ENCODE measurements at places on chromosomes 13 and 19.

- DNase-seq = no peak
Observed at GRCh38 chr13:19985219-19985556, 26.7 kb downstream of the ZMYM2 start.

DNA sequence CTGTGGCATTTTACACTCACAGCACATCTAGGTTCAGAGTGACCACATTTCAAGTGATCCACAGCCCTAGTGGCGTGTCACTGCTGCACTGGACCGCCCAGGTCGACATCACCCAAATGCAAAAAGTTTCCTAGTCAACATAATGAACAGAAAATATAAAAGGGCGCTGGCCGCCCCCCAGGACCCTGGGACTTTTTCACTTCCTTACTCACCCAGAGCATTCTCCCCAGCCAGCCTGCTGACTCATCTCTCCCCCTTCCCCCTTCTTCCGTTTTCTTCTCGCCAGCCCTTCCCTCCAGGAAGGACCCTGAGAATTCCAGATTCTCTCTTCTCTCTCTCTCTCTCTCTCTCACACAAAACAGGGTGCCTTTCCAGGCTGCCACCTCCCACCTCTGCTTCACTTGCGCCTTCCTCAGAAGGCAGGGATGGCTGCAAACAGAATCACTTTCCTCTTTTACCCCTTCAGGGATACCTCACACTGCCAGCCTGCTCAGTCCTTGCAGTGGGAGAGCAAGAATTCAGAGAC is 21.0 kb upstream of the GRWD1 start:
- no peak for DNase-seq

DNA sequence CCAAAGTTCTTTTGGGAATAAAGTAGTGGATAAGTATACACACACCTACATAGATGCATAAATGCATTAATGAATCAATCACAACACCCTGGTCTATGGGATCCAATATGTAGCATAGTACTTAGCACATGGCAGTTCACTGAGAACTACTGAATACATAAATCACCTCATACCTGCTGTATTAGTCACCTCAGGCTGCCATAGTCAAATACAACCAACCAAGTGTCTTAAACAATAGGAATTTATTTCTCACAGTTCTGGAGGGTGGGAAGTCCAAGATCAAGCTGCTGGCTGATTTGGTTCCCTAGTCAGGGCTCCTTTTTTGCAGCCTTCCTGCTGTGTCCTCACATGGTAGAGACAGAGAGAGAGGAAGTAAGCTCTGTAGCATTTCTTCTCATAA is 228.2 kb downstream of the NHLRC3 start:
- DNase-seq = no peak

- no peak for DNase-seq
Observed at GRCh38 chr19:41893899-41894298, 10.9 kb downstream of the ARHGEF1 start.

GRCh38 chr19:33826521-33826920 is 29.9 kb downstream of the KCTD15 start:
- no peak for DNase-seq

DNA sequence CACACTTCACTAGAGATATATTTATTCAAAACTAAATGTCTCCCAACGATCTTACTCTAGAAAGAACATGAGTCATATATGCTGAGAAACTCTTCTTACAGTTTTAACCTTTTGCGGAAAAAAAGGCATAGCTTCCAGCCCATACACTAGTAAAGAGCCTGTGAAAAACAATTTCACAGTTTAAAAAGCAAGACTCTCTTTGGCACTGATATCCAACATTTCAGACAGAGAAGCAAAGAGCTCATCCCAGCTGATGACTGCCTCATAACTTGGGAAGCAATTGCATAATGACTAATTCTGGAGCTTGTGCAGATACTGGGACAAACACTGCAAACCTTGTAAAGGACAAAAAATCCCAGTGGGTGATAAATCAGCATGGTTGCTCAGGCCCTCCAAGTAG is 88.0 kb downstream of the ENOX1 start:
- no peak for DNase-seq

GRCh38 chr19:51311351-51312257 is at the start of gene IGLON5:
Gene IGLON5, plus strand, starts transcription at chr19:51311644. Its CDS starts 204 bp downstream, at chr19:51311848.
- DNase-seq = no peak

- no peak for DNase-seq
Observed at GRCh38 chr19:39568604-39569003, 28.6 kb upstream of the EID2 start.

DNA sequence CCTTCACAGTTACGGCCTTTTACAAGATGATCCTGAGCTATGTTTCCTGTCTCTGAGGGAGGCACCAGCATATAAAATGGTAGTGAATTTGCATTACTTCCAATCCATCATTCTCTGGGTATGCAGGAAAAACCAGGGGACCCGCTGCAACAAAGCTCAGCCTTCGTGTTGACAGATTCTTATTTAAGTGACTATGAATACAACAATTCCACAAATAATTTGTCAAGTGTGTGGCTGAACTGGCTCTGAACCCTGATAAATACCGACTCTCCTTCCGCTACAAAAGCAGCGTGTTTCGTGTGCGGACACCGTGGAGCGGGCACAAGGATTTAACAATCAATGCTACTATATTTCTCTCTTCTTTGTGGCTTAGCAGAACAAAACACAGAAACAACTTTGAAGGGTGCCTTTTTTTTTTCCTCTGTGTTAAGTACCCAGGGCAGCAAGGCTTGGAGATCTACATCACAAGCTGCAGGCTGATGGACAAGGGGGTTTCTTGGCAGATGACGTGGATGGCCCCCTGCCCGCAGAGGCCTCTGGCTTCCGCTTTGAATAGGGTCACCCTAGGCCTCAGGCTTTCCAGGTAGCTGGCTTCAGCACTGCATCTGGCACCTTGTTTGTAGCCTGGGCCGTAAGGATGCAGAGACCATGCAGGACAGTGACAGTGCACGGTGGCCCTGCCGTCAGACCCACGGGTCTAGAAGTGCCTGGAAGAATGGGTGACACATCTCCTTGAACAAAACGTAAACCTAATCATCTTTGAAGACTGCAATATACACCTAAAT is 280.5 kb upstream of the TSHZ3 start:
- no peak for DNase-seq

- DNase-seq = no peak
Observed at GRCh38 chr19:28465371-28466086, 747.4 kb downstream of the UQCRFS1 start.

DNA sequence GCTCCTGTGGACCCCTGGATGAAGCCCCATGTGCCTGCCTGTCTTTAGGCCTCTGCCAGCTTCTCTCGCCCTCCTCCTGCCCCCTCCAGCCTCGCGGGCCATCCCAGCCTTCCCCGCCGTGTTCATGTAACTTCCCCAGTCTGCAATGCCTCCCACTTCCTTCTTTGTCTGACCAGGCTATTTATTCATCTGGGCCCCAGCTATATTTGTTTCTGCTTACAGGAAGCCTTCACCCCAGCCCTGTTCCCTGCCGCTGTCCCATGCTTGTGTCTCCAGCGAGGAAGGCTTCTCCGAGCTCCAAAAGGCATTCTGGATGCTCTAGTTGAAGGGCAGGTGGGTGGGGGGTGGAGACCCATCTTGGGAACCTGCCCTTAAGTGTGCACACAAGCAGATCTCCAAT is 7.9 kb upstream of the C3 start:
- DNase-seq = no peak

DNA sequence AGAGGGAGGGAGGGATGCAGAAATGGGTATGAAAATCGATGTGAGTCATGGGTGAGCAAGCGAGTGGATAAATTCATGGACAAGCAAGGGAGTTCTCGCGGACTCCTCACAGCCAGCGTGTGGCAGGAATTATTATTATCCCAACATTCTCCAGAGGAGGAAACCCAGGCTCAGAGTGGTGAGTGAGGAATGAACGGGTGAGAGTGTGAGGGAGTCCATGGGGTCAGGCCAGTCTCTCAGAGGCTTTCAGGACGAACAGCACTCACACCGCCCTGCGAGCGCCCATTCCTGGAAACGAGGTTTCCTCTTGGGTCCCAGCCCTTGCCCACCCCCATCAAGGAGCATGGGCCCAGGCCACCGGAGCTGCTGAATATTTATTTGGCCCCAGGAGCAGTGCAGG is 6.3 kb upstream of the DNAAF3 start:
- DNase-seq = no peak

DNA sequence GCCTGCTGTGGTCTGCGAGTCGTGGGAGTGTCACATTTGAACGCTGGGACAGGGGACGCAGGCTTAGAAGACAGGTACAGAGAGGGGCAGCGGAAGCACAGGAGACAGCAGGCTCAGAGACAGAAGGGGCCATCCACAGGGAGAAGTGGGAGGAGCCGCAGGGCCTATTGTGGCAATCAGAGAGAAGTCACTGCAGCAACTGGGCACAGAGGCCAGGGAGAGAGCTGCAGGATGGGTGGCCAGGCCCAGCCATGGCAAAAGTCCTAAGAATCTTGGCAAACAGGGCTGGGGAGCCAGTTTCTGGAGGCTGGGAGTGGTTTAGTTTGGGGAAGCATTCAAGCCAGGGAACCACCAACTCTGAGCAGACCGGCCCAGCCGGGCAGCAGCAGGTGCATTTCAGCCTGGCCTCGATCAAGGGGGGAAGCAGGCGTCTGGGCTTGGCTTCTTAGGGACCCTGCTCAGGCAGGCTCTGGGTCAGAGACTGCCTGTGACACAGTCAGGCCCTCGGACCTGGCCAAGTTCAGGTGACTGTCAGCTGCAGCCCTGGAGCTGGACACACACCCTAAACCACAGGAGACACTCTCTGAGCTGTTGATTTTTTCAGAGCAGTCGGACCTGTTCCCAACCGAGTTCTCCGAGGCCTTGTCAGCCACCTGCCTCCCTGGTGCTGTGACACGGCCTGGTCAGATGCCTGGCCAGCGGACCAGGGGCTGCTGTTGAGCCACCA is 11.8 kb downstream of the SH3GL1 start:
- DNase-seq = no peak

DNA sequence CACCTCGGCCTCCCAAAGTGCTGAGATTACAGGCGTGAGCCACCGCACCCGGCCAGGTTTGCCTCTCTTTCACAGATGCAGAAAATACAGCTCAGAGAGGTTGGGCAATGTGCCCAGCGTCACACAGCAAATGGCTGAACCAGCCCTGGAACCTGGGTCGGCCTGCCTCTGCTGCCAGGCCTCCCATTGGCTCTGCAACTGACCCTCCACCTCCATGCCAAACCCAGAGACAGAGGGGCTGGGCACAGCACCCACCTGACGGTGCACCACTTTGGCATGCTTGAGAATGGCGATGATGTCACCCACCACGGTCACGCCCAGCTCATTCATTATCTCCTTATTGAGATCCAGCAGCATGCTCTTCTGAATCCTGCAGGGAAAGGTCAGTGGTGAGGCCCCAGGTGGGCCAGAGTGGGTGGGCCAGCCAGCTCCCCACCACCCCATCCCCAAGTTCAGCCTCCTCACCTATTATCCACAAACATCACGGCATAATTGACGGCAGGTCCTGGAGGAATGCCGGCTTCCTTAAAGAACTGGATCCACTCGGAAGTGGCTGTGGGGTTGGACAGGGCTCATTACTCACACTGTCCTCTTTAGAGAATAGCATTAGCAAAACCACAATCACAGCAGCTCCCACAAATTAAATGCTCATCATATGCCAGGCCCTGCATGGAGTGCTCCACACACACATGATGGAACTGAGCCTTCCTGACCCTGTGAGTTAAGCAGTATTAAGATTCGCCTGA is 12.2 kb downstream of the C19orf47 start:
- DNase-seq = no peak

DNA sequence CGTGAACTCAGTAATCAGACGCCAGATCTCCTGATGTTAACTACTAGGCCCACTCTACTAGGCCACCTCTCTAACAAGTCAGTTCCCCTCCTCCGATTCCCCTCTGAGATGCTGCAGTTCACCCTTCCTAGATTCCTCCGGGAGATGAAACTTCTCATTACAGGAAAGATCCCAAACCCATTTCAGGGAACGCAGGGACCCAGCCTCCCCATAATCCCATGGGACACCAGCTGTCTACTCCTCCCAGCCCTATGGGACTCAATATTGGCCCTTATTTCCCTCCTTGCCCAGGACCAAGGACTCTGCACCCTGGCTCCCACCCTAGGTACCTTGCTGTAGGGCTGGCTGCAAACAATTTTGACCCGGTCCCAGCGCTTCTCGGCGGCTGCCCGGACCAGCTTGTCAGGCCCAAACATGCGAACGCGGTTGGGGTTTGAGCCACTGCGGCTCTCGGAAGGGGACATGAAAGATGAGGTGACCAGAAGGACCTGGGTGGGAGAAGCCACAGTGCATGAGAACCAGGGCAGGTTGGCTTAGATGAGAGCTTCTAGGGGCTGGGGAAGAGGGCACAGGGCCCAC is 20.9 kb downstream of the XRCC1 start:
- DNase-seq = no peak

DNA sequence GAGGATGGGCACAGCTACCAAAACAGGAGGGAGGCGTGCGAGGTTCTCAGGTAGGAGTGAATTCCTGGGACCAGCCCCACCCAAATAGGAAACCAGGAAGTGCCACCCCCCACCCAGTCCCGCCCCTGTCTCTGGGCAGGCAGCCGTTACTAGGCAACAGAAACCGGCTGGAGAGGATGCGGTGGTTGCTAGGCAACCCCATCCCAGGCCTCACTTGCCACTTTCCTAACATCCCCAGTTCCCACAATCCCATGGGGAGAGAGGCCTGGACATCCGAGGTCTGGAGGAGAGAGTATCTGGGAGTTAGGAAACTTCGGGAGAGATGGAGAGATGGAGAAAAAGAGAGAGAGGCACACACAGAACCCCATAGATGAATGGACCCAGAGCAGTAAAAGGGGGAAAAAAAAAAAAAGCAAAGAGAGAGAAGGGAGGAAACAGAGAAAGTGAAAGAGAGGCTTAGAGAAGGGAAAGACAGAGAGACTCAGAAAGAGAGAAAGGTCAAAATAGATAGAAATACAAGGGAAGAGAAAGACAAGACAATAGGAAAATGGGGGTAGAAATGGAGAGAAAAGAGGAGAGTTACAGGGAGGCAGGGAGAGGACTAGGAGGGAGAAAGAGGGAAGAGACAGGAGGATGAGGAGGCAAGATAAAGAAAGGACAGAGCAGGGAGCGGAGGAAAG is 3.8 kb downstream of the GRIK5 start:
- no peak for DNase-seq

DNA sequence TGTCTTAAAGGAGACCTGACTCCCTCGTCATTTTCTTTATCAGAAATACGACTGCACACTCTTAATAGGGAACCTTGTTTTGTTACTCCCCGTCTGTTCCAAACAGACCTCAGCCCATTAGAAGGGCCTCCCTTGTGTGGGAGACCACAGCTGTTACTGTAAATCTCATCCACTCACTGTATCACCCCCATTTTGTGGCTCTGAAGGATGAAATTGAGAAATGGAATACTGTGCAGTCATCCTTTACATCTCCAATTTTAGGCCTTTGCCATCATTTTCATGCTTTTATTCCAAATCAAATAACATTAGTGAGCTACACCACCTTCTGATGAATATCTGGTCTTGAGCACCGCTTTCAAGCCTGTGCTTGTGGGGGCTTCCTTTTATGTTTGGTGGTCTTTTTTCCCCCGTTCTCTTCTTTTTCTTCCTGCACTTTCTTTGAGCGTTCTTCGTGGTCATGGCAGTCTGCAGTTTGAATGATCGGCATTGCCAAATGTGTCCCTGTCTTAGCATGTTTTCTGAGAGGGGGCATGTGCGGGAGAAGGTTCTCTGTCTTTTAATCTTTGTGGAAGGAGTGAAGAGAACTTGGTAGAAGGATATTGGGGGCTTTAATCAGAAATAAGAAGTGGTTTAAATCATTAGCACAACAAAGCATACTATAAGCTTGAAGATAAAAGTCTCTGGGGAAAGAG is 65.8 kb downstream of the GGACT start:
- DNase-seq = no peak

Measured in caudate nucleus (tissue), 63 donors.